Activated CD4-positive, alpha-beta T cell treated with anti-CD3 and anti-CD28 coated beads, Interleukin-2, amount 50 U/mL, for 16 hours (primary cell): ENCODE measurements at places on chromosomes 1 and 21.

DNA sequence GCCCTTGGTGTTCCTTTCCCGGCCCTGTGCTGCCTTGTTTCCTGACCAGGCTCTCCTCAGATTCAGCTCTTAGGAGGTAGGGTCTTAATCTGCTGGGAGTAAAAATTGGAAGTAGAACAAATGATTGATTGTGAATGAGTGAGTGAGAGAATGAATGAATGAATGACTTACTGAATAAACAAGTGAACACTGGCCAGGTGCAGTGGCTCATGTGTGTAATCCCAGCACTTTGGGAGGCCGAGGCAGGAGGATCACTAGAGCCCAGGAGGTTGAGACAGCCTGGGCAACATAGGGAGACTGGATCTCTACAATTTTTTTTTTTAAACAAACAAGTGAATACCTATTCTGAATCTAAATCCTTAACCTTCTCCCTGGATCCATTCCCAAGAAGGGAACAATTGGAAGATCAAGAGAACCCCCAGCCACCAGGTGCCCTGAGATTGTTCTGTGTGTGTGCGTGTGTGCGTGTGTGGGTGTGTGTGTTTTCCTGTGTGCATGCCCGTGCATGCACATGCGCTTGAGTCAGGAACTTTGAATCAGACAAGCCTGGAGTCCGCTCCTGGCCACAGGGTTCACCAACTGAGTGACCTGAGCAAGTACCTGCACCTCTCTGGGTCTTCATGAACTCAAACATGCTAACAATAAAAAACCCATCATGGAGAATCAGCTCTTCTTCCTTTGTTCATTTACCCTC lies 24.3 kb upstream of the CITED4 start:
- no peak for DNase-seq

DNA sequence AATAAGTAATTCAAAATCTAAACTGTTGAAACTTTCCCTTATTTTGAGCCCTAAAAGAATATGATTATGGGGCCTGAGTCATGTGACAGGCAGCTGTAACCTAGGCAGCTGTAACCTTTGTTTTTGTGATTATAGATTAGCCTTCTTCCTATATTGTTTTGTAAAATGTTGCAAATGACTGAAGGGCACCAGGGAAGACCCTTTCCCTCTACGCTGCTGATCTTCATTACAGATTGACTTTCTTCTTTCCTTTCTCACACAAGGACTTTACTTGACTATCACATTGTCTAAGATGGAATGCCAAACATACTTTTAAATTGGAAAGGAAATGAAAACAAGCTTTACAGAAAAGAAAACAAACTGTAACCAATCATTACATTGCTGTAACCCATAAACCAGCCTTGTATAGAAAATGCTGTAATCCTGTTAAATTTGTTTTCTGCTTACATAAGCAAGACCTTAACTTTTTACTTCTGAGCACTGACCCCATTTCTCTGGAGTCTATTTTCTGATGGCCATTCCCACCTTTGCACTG lies 242.2 kb downstream of the RGS7 start:
- DNase-seq, result no peak

GRCh38 chr1:155890251-155890650 lies 20.9 kb downstream of the RIT1 start:
- no peak for DNase-seq

GRCh38 chr21:29938776-29939103 lies 1.1 kb downstream of the GRIK1 start:
- DNase-seq, result no peak

- DNase-seq, result peak; percentile 28
Observed at GRCh38 chr1:153260585-153261280, 1.2 kb downstream of the LORICRIN start.

DNA sequence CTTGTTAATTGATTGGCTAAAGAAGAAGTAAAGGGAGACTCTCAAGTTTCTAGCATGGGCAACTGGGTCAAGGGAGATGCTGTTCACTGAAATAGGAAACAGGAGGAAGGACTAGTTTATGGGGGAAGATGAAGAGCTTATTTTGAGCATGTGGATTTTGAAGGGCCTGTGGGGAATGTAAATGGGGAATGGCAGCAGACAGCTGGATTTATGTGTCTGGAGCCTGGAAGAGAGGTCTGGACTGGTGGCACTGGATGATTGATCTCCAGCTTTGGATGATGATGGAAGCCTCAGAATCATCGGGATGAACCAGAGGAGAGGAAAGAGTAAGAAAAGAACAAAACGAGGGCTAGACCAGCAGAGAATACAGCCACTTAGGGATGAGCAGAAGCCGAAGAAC lies 54.9 kb upstream of the ENAH start:
- DNase-seq, result no peak

DNA sequence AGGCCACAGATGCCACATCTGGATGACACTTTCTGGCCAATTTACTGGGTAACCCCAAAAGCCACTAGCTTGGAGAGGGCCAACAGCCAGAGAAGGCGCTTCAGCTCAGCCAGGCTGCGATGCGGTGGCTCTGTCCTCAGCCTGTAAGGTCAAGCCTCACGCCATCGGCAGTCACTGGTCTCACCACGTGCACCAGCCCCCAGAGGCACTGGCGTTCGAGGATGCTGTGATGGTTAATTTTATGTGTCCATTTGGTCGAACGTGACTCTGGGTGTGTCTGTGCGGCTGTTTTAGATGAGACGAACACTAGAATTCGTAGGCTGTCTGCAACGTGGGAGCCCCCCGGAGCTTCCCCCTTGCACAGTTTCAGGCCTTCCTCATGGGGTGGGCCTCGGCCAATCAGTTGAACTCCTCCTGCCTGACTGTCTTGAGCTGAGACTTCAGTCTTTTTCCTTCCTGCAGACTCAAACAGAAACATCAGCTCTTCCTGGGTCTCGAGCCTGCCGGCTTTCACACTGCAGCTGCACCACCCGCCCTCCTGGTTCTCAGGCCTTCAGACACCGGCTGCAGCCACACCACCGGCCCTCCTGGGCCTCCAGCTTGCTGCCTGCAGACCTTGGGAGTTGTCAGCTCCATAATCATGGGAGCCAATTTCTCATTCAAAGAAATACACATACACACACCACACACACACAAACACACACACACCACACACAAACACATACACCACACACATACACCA lies 41.6 kb upstream of the SLC45A1 start:
- peak; percentile 50 for DNase-seq

DNA sequence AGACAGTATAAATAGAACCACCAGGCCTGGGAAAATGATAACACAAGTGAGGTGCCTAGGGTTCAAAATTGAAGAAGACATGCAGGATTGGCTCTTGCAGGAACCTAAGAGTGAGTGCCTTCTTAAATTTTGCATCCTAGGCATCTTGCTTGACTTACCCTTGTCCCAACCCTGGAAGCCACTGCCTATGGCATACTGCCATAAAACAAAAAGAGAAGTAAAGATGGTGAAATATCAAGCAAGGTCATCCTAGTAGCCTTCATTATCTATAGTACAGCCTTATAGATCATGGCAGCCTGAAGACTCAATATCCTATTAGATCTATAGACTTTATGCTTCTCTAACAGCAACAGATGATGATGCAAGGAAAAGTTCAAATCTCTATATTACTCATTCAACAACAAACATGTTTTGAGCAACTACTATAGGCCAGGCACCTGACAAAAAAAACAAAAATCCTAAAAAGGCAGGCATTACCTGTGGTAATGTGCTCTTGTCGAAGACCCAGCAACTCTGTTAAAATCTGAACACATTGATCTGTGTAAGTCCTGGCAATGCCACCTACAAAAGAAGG lies 6.3 kb downstream of the AP4B1 start:
- peak; percentile 21 for DNase-seq

- DNase-seq, result no peak
Observed at GRCh38 chr1:76153841-76154205, 79.3 kb downstream of the ST6GALNAC3 start.

GRCh38 chr1:61160526-61160925 lies 78.2 kb downstream of the NFIA start:
- peak; percentile 29 for DNase-seq

DNA sequence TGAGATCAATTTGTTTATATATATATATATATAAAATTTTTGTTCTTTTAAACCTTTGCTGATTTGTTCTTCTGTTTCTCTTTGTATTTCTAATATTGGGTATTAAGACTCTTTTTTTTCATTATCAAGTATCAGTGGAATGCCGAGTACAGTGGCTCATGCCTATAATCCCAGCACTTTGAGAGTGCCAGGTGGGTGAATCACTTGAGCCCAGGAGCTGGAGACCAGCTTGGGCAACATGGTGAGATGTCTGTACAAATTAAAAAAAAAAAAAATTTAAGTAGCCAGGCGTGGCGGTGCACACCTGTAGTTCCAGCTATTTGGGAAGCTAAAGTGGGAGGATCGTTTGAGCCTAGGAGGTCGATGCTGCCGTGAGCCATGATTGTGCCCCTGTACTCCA lies 67.1 kb downstream of the MAST2 start:
- no peak for DNase-seq

GRCh38 chr1:107459204-107459904 lies 318.5 kb downstream of the NTNG1 start:
- DNase-seq, result no peak

DNA sequence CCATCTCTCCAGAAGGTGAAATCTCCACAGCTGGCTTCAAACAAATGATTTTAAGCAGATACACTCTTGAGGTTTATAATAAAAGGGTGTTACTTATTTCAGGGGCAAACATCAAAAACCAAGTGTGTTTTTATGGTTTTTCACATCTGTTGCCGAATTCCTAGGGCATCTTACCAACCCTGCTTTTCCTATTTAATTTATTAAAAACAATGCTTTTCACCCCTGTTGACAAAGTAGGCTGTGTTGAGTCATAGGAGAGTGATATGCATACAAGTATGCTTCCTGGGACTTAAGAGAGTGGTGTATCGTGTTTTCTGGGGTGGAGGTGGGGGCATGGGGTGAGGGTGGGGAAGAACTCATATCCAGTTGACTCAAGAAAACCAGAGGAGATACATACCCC lies 29.3 kb upstream of the IL20 start:
- DNase-seq, result no peak

- DNase-seq, result peak; percentile 62
Observed at GRCh38 chr1:8015036-8015808, 10.9 kb downstream of the ERRFI1 start.

DNA sequence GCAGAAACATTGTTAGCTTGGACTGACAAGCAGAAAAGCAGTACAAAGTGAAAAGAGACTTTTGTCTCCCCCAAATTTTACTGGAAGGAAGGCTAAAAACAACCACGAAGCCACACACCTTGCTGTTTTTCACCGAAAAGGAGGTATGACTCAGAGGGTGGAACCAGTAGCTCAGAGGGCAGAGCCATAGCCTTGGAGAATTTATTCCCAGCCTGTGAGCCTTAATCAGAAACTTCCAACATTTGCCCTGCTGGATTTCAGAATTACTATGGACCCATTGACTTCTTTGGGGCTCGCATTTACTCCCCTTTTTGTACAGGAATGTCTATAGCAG lies 32.0 kb downstream of the RPS6KC1 start:
- peak; percentile 36 for DNase-seq

- DNase-seq, result no peak
Observed at GRCh38 chr1:9037476-9038337, 11.5 kb upstream of the SLC2A7 start.

DNA sequence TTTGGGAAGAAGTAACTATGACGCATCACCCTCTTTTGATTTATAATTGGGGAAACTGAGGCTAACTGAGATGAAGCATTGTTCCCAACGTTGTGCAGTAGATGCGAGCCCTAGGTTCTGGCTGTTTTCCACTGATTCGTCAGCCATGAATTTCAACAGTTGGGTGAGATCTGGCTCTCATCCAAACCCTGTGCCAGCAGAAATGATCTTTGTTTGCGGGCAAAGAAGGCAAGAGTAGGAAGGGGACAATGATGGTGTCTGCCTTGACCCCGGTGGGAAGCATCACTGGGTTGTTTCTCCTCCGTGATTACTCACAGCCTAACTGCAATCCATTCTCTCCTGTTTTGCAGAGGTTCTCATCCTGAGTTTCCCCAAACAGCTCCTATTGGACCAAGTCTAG lies 142.3 kb downstream of the MIS18A start:
- no peak for DNase-seq

DNA sequence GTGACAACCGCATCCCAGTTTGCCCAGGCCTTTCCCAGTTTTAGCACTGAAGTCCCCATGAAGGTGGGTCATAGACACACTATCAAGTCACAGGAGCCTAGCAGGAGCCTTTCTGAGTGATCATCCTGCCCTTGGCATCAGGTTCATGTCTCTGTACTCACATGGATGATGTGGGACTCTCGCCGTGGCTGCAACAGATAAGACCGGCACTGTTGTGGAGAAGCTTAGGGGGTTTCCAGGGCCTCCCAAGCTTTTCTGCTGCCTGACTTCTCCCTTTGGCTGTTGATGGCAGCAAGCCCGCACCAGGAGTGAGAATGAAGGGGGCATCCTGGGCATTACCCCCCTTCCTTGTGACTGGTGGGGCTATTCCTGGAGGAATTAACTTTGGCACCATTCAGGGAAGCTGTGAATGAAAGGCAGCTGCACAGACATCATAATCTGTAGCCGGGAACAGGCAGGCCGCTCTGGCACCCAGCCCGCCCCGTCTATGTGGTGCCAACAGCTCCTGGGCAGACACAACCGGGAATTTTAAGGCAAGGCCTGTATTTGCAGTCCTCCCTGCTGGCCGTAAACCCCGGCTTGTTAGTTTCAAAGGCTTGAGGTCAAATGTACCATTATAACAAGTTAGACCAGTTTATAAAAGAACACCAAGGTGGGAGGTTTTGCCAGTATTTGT lies 148.6 kb downstream of the HUNK start:
- no peak for DNase-seq

DNA sequence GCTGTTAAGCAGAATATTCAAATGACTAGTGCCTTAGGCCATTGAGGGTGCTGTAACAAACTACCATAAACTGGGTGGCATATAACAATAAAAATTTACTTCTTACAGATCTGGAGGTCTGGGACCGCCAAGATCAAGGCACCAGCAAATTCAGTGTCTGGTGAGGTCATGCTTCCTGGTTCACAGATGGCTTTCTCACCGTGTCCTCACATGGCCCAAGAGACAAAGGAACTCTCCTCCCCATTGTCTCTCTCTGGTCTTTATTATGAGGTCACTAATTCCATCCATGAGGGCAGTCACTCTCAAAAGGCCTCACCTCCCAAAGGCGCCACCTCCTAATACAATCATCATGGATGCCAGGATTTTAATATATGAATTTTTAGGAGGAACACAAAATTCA lies 127.3 kb downstream of the GABPA start:
- no peak for DNase-seq

DNA sequence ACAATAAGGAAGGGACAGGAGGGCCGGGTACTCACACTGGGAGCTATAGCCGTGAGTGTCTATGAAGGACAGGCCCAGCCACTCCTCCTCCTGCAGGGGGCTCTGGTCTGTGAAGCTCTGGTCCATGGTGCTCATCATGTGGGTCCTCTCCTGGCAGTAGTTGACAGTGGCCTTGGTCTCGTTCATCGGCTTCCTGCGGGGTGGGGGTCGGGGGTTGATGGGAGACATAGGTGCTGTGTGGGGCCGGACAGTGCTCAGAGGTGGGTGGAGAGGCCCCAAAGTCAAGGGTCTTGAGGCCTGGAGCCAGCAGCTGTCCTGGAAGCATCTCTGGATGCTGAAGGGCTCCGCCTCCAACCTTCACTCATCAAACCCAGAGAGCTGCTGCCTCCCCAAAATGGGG lies 260.4 kb downstream of the PTPRU start:
- no peak for DNase-seq
